CD8-positive, alpha-beta memory T cell (primary cell): ENCODE measurements at places on chromosomes 2 and 18. TPM values are rescaled to one million over a fixed set of nuclear protein-coding genes. Genes with fewer than 3 reads are reported as not detected.

The UGT1A6 gene
- not detected for polyA plus RNA-seq

The ICA1L gene
- polyA plus RNA-seq = 2.3 TPM

The REG3G gene
- polyA plus RNA-seq = not detected

The ZNF516 gene
- polyA plus RNA-seq = 1.9 TPM

The PPP1R1C gene
- polyA plus RNA-seq = not detected

The SYT4 gene
- not detected for polyA plus RNA-seq

The ST8SIA5 gene
- 0.23 TPM for polyA plus RNA-seq

DNA sequence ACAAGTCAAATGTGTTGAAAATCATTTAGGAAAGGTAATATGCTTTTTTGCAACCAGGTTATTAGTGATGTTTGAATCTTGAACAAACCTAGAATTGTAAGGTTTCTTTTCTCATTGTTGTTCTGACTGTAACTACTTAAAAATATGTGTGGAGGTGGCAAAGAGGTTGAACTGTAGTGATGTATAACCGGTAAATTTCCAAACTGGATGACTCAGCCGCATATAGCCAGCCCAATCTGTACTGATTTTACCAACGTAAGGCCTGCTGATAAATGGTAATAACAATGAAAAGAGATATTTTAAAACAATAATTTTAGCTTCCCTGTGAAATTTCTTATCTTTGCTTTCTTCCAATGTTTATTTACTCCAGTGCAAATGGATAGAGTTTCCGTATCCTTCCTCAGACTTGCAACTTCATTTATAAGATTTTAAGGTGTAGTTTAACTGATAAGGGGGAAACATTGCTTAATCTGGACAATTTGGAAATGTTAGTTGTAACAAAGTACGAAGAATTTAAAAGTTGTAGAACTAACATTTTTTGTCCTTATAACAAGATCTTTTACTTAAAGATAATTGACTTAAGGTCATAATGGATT, 1170.4 kb upstream of the ZEB2 start:
- DNase-seq = no peak

DNA sequence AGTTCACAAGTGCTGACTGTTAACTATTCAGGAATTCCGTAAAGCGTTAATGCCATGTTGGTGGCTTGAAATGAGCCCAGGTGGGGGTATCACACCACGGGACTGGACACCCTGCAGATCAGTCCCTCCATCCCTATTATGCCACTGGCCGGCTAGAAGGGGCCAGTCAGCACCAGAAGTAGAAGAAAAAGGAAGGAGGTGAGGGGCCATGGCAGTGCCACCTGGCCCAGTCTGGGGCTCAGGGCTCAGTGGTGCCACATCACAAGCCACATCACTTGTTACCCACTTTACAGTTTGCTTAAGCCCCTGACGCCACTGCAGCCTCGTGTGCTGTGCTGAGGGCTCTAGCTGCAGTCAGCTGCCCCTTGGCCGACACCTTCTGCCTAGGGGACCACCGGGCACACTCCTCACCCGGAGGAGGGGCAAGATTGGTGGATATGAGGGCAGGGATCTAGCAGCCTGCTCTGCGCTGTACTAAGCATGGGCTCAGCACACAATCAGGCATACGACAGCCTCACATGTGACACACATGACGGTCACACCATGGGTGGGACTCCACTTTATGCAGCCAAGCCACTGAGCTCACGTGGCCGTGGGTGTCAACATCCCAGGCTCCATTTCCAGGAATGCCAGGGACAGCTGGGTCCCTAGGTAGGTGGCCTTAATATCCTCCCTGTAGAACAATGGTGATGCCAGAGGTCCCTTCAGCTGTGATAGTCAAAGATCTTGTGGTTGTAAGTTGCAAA, 3.6 kb downstream of the LIMS2 start:
- DNase-seq = no peak

DNA sequence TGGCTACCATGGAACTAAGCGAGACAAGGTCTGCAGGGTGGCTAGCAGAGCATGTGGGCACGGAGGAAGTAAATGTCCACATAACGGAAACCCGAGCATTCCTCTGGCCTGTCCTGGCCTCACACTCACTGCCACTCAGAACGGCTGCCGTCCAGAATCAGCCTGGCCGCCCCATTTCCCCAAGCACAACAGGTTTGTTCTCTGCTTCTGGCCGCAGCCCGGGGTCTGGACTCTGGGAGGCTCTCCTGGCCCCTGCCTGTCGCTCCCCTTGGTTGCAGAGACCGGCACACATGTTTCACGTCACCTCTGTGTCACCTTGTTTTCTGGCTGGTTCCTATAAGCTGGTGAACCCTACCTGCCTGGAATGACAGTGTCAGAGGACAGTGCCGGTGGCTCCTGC, 69.3 kb downstream of the GLI2 start:
- no peak for DNase-seq

GRCh38 chr2:218218268-218219185, 1.5 kb downstream of the ARPC2 start:
- peak; percentile 4 for DNase-seq

DNA sequence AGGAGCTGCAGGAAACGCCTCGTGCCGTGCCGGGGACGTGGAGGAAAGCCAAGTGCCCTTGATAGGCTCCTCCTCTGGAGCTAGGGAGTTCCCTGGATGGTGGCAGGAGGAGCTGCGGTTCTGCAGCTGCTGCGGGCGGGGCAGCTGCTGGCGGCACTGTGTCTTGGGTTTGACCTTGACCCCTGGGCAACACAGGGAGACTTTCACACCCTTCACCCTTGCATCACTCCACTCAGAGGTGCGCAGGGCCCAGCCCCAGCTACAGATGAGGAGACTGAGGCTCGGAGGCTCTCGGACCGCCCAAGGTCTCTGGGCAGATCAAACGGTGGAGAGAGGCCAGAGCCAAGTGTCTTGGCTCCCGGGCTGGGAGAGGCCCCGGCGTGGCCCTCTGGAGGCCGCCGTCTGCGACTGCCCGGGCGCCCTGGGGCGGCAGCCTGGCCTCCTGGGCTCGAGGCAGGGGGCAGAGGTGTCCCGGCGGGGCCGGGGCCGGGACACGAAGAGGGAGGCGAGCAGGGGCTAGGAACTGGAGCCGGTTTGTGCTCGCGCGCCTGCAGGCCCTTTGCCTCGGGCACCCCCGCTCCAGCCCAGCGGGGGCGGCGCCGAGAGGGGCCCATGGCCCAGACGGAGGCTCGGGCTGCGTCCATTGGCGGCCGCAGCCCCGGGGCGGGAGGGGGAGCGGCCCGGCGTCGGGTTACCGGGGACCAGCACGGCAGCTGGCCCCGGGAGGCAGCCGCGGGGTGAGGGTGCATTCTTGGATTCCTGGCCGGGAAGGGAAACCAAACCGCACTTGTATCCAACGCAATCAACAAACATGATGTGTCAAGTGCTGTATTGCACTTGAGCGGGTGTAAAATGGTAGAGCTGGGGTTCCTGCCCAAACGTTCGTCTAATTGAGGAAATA, 129.6 kb upstream of the SLC1A4 start:
- no peak for DNase-seq

DNA sequence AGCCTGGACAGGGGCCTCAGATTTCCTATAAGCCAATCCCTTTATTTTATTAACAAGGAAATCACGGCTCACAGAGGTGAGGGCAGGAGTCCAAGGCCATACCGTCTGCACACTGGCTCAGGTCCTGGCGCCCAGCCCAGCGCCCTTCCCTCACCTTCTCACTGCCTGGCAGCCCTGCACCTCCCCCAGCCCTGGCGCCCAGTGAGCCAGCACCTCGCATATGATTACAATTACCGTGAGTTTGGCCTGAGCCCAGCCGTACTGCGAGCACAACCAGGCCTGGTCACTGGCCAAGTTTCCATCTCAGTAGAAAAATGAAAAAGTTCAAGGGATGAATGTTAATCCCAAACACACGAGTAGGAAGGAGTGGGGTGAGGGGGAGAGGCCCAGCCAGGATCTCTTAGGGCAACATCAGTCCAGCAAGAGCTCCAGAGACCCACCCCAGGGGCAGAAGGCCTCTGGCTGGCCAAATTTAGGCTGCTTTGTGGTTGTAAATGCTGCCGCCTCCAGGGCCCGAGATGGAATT, 68.4 kb downstream of the MCFD2 start:
- DNase-seq = no peak

DNA sequence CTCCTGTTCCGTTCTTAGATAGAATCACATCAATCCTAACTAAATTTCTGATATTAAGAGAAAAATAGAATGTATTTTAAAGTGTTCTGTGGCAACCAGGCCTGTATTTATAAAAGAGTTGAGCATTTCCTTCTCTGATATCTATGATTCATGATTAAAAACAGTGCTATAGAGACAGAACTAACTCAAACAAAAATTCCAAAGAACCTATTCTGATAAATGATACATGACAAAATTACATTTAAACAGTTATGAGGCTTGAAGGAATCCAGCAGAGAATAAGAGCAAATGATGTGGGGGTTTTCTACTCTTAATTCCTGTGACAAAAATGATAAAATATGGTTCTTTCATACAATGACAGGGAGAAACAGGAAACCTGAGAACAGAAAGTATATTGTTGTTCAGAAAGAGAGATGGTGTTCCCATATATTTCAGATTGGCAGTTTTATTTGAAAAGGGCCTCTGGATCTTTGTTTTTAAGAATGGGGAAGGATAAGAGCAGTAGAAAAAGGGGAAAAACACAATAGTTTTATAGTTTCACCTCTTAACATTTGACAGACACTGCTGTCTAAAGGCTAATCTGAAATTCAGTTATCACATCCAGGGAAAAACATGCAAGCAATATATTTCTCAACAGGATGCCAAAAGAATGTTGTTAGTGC, 944.3 kb downstream of the LRP1B start:
- DNase-seq = no peak

DNA sequence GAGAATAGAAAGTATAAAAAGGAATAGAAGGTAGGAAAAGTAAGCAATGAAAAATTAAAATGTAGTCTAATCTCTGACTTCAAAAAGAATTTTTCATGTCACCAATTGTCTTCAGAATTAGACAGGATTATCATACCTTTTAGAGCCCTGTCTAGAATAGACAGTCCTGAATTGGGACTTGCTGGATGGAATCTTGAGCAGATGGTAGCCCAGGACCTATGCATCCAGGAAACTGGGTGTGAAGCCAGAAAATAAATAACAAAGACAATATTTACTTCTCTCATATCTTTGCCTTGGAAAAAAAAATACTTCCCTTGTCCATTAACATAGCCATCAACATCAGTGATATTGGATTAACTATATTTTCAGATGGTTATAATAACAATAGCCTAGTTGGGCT, 97.8 kb upstream of the UNC80 start:
- no peak for DNase-seq

DNA sequence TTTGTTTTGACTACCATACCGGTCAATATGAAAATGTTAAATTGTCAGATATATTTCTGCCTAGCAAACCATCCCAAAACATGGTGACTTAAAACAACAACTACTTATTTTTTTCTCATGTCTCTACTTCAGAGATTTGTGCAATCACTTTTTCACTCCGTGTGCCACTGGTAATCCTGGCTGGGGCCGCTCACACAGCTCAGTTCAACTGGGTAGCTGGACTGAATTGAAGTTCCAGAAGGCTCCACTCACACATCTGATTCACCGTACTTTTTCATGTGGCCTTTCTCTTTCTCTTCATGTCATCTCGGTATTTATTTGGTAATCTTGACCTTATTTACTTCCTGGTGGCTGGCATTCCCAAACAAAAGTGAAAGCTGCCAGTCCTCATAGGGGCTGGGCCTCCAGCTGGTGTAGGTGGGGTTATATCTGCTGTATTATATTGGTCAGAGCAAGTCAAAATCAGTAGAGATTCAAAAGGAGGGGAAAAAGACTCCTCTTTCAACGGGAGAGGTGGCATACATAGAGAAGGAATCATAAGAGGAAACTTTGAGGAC, 513.9 kb upstream of the NXPH2 start:
- DNase-seq = no peak

DNA sequence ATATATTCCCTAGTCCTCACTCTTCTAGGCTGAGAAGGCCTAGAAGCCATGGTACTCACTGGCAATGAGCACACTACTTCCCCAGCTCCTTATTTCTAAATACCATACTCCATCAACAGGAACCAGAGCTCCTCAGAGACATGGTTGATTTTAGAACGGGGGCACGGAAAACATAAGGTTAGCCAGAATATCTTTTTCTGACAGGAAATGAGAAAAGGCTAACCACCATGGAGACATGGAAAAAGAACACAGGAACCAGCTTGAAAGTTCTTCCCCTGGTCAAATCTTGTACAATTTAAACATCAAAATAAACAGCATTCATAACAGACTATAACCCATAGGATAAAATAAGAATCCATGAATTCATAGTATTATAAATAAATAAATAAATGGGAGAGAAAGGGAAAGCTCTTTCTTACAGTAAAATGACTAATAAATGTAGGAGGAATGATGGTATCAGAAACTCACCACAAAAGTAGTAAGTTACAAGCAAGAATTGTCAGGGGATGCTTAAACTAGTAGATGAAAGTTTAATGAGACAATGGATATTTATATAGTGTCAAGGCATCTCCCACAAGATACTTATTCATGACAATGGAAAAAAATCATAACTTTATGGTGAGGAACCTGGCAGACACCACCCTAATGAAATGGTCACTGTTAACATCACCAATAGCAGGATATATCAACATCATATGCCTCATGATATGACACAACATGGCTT, 20.6 kb upstream of the GCC2 start:
- no peak for DNase-seq

DNA sequence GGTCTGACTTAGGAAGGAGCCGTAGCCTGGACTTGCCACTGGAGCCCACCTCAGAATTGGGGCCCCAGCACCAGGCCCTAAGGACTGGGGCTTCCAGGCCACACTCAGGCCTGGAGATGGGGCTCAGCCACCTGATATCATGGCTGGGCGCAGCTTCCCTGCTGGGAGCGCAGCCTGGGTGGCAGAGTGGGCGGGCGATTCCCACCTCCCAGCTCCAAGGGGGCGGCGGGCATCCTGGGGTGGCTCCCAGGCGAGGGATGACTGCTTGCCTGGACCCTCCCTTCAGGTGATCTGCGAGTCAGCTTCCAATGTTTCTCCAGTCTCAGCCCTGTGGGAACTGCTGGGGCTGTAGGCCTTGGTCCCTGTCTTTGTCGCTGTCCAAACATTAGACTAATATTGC, 20.1 kb downstream of the GPR35 start:
- DNase-seq = no peak

DNA sequence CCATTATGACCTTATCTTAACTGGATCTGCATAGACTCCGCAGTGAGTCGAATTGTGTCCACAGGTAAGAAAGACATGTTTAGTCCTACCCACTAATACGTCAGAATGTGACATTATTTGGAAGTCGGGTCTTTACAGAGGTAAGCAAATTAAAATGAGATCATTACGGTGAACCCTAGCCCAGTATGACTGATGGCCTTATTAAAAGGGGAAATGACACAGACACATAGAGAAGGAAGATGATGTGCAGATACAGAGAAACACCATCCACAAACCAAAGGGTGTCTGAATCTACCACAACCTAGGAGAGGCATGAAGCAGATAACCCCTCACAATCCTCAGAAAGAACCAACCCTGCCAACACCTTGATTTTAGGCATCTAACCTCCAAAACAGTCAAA, 135.6 kb downstream of the GALNT1 start:
- DNase-seq = no peak

DNA sequence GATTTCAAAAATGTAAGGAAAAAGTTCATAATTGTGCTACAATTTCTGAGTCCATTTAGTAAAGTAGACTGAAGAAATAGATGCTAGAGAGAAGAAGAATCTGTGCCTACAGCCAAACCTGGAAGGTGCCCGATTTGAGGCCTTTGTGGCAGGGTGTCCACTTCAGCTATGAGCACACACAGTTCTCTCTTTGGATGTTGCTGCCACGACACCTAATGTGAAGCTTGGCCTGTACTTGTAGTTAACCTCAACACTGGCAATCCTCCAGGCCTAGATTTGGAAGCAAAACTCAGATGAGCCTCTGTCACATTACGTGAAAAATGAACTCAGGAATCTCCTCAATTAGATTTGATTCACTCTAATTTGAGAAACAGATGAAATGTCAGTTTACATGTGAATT, 90.1 kb upstream of the LRP1B start:
- DNase-seq = no peak
